ENCODE measurements at places on chromosomes 6 and 20.

DNA sequence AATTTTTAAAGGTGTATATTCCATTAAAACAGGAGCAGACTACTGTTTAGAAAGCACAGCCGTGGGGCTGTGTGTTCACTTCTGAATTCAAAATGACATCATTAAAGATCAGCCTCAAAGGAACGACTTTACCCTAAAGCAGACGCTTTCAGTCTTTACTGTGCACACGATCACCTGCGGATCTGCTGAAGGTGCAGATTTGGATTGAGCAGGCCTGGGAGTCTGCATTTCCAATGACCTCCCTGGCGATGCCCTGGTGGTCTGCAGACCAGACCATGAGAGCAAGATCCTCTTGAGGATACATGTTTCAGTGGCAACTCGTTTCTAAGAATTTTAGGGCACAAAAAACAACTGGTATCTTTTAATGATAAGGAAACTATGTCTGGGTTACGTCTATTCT lies 27.2 kb downstream of the TXNDC5 start:
- H3K4me3 ChIP-seq: no peak overlapping the region
- no peak overlapping the region for H3K27ac ChIP-seq
- H3K27me3 ChIP-seq: no peaks in the 10 kb centered on the region

DNA sequence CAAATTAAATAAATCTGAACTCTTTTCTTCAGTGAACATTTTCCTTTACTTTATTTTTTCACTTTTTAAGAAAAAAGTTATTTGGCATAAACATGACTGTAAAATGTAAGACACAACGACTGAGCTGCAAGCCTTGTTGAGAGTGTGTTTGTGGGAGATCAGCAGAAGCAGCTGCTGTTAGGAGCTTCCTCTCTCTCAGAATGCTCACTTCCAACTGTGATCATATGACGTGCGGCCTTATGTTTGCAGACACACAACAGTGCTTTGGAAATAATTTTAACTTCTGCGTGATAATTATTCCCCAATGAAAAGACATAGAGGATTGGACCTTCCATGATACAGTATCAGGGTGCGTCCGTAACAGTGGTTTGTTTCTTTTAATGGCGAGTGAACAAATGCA lies 104.0 kb downstream of the ARHGAP18 start:
- no peak for DNase-seq
- H3K36me3 ChIP-seq: peaks cover 4% of the 10 kb centered on the region
- no peak overlapping the region for H3K4me3 ChIP-seq
- peaks cover 7% of the 10 kb centered on the region for H3K4me1 ChIP-seq
- no peaks in the 10 kb centered on the region for H3K27me3 ChIP-seq
- no peak overlapping the region for H3K27ac ChIP-seq

DNA sequence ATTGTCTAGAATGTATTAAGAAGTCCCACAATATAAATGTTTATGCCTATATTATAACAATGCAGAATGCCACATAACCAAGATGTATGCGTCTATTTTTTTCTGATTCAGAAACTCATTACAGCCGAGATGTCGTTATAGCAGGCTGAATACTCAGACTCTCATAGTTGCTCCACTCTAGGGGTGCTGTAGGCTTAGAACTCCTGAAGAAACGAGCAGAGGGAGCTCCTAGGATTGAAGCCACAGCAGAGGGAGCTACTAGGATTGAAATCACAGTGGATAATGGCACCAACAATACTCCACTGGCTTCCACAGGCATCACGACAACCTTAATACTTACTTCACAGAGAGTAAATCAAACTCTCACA lies 208.9 kb downstream of the KIF16B start:
- H3K4me1 ChIP-seq: peaks cover 6% of the 10 kb centered on the region
- no peak for DNase-seq
- no peaks in the 10 kb centered on the region for H3K27me3 ChIP-seq
- no peak overlapping the region for H3K4me3 ChIP-seq
- peaks cover 11% of the 10 kb centered on the region for H3K36me3 ChIP-seq

DNA sequence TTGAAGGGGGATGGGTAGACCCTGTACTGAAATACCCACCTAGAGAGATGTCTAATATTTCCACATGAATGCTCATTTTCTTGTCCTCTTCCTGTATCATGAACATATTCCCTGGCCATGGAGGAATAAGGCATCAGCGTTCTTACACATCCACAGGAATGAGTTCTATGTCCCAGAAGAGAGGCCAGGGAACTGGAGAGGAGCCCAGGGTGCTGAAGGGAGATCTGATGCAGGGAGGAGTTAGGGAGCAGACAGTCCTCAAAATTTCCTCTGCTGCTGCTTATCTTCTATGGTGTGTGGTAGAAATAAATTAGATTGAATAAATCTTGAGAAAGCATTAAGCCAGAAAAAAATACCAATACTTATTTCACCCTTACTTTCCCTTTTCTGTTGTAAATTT lies 295.0 kb downstream of the KCNQ5 start:
- H3K4me1 ChIP-seq: no peaks in the 10 kb centered on the region
- no peaks in the 10 kb centered on the region for H3K36me3 ChIP-seq
- H3K27me3 ChIP-seq: no peaks in the 10 kb centered on the region
- no peak overlapping the region for H3K27ac ChIP-seq
- no peak overlapping the region for H3K4me3 ChIP-seq

- H3K36me3 ChIP-seq: no peaks in the 10 kb centered on the region
- peaks cover 13% of the 10 kb centered on the region for H3K4me1 ChIP-seq
- no peak for DNase-seq
- H3K27me3 ChIP-seq: peaks cover 57% of the 10 kb centered on the region
These were observed 329 bp upstream of the GPR6 start for GRCh38 chr6:109977791-109978173.

DNA sequence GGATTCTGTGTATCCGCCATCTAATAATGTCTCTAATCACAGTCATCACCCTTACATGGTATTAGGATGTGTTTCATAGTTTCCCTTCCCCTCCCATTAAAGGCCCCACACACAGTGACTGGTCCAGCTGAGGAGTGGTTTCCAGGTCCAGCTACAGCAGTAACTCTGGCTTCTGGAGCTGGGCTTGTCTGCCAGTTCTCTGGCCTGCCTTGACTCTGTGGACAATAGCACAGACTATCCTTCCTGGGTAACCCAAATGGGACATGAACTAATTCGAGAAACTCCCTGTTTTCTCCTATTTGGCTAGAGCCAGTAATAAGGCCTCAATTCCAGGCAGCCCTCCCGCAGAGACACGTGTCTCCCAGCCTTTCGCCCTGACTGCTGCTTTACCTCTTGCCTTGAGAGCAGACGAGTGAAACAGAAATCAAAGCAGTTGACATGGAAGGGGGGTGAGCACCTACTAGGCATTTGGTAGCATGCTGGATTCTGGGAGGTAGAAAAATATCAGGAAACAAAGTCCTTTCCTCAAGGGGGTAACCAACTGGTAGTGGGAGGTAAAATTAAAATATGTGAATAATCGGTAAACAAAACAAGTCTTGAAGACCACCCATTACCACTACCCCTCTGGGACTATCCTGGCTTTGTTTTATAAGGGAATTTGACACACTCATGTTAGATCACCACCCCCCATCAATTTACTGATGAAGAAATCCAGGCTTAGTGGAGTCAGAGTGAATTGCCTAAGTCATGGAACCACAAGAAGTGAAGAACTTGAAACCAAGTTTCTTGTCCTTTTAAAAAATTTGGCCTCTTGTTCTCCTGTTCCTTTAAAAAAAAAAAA lies 1.2 kb downstream of the TRAF3IP2 start:
- H3K27me3 ChIP-seq: no peaks in the 10 kb centered on the region
- peak; percentile 88 for DNase-seq
- peaks cover 60% of the 10 kb centered on the region for H3K4me1 ChIP-seq
- no peaks in the 10 kb centered on the region for H3K36me3 ChIP-seq
- peak overlapping the region; percentile 59 for H3K4me3 ChIP-seq

DNA sequence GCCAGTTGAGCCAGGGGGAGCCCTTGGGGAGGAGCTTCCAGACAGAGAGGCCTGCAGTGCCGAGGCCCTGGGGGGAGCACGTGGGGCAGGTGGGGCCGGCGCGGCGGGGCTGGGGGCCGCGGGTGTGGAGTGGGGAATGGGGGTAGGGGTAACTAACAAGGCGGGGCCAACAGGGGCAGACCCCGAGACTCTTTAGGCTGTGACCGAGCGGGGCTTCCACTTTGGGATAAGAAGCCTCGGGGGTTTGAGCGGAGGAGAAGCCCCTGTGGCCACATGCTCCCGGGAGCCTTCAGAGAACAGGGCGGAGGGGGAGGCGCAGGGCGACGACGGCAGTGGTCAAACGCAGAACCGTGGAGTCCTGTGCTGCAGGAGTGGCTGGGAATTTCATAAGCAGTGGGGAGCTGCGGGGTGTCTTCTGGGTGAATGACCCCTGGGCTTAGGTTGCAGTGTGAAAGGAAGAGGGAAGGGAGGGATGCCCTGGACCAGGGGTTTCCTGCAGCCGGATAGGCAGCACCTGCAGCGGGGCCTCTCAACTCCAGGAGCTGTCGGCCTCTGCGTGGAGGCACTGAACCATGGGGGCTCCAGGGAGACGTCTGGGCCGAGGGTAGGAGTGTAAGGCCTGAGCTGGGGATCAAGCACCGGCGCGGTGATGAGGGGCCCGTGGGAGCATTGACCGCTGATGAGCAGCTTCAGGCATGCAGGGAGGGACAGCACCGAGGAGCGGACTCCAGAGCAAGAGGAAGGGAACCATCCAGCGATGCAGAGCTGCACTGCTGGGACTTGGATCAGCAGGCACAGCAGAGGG lies 121.0 kb downstream of the SYNDIG1 start:
- H3K36me3 ChIP-seq: no peaks in the 10 kb centered on the region
- no peak for DNase-seq
- no peaks in the 10 kb centered on the region for H3K27me3 ChIP-seq
- no peaks in the 10 kb centered on the region for H3K4me1 ChIP-seq

- no peak overlapping the region for H3K4me3 ChIP-seq
- no peak for DNase-seq
- H3K27me3 ChIP-seq: no peaks in the 10 kb centered on the region
- no peak overlapping the region for H3K27ac ChIP-seq
These were observed 632.8 kb downstream of the HDGFL1 start for GRCh38 chr6:23202207-23202606.

DNA sequence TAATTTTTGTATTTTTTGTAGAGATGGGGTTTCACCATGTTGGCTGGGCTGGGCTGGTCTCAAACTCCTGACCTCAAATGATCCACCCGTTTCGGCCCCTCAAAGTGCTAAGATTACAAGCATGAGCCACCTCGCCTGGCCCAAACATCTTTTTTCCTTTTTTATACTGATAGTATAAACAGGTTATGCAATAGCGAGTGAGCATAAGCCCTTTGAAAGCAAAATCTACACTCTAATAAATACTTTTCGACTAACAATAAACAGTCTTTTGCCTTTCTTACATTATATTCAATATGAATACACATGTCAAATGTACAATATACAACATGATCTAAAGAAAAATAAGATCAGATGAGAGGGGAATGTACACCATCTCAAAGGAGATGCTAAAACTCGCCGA lies 38.7 kb downstream of the KIF13A start:
- no peak overlapping the region for H3K4me3 ChIP-seq
- H3K27me3 ChIP-seq: no peaks in the 10 kb centered on the region
- H3K36me3 ChIP-seq: no peaks in the 10 kb centered on the region
- peaks cover 19% of the 10 kb centered on the region for H3K4me1 ChIP-seq
- no peak overlapping the region for H3K27ac ChIP-seq

DNA sequence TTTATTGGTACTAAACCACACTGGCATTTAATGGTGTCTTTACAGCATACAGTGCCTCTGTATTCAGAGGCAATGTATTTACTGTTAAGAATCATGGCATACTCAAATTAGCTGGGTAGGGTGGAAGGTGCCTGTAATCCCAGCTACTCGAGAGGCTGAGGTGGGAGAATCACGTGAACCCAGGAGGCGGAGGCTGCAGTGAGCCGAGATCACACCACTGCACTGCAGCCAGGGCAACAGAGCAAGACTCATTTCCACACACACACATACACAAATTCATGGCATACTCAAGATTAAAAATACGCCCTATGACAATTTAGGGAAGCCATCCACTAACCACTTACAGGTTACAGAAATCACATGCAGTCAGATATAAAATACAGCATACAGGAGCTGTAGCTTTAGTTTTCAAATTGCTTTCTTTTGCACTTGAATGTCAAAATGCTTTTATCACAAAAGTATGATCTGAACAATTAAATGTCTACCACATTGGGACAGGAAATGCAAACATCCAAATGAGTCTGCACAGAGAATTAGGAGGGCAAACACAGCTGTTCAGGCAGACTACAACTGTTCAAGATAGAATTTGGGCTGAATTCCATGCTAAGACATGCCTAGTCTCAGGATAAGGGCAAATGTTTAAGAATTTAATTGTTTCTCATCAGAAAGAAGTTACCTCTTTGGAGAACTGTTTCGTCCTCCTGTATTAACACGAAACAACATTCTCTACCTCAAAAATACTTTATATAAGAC lies 36.4 kb downstream of the CSNK2A1 start:
- H3K4me3 ChIP-seq: no peak overlapping the region
- peaks cover 48% of the 10 kb centered on the region for H3K36me3 ChIP-seq
- H3K4me1 ChIP-seq: peaks cover 4% of the 10 kb centered on the region
- DNase-seq: no peak
- H3K27me3 ChIP-seq: no peaks in the 10 kb centered on the region

- H3K36me3 ChIP-seq: peaks cover 72% of the 10 kb centered on the region
- no peaks in the 10 kb centered on the region for H3K27me3 ChIP-seq
- no peak overlapping the region for H3K27ac ChIP-seq
- H3K4me3 ChIP-seq: no peak overlapping the region
- peaks cover 9% of the 10 kb centered on the region for H3K4me1 ChIP-seq
- no peak for DNase-seq
These were observed 13.6 kb downstream of the CDC5L start for GRCh38 chr6:44401138-44401537.

GRCh38 chr20:35286077-35286898 lies 1.7 kb upstream of the EIF6 start:
- no peaks in the 10 kb centered on the region for H3K36me3 ChIP-seq
- H3K4me1 ChIP-seq: peaks cover 44% of the 10 kb centered on the region
- H3K27ac ChIP-seq: no peak overlapping the region
- DNase-seq: no peak
- no peaks in the 10 kb centered on the region for H3K27me3 ChIP-seq

DNA sequence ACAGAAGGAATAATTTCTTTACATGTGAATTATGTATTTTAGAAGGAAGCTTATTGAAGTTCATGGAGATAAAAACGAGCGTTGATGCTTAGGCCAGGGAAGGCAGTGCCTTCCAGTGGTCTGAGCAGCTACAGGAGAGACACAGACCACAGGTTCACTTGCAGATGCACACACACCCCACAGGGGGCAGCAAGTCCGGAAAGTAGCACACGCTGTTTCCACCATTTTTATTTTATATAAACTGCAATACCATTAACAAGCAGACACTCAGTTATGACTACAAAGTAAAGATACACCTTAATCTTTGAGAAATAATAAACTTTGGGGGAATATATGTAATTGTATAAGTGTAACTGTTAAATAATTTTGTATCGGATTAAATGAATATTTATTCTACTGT lies 13.5 kb upstream of the DACT2 start:
- no peaks in the 10 kb centered on the region for H3K4me1 ChIP-seq
- H3K27ac ChIP-seq: no peak overlapping the region
- H3K36me3 ChIP-seq: no peaks in the 10 kb centered on the region

GRCh38 chr6:169978615-169979161 lies 227.3 kb downstream of the ERMARD start:
- no peaks in the 10 kb centered on the region for H3K36me3 ChIP-seq
- DNase-seq: peak; percentile 78
- H3K4me1 ChIP-seq: peaks cover 28% of the 10 kb centered on the region
- H3K4me3 ChIP-seq: no peak overlapping the region

Measured in suprapubic skin (tissue), 4 donors.